ENCODE measurements at places on chromosomes 6 and 20.
A peak's percentile ranks its signal among the peaks of the same experiment; 100 is the strongest.

DNA sequence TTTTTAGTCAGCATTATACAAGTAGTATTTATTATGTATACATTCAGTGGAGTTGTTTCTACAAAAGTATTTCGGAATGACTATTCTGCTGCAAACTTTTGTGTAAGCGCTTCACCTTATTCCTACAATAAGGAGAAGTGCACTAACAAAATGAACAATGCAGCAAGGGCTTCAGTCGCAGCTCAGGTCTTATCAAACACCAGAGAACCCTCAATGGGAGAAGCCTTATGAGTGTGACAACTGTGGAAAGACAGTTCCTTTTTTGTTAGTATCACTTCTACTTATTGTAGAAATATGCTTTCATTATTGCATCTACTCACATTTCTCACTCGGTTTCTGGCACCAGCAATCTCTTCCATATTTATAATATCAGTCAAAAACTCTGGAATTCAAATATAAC, 18.8 kb downstream of the ZKSCAN3 start:
- DNase-seq = no peak

GRCh38 chr6:147621263-147621662, 112.8 kb downstream of the SAMD5 start:
- DNase-seq = no peak

DNA sequence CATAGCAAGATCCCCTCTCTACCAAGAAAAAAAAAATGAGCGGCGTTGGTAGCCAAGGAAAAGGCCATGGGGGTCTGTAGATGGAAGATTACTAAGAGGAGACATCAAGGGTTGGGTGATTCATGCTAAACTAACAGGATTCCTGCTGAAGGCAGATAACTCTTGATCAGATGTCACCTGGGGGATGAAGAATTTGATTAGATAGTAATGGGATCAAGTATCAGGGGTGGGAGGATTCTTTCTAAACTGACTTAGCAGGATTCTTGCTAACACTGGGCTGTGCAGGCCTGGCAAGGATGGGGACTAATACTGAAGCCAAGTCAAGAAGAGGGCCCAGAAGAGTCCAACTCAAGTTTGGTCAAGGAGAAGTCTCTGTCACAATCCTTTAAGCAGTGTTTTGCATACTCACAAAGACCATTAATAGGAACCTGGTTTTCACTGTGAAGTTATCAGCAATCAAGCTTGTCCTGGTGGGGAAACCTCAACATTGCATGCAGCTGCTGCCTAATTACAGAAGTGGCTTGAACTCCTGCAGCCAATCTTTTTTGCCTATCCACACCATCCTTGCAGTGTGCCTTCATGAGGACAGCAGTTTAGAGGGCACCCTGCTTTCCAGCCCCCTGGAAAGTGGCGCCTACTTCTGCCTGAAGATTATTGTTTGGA, 61.3 kb downstream of the ANKRD6 start:
- DNase-seq = no peak

DNA sequence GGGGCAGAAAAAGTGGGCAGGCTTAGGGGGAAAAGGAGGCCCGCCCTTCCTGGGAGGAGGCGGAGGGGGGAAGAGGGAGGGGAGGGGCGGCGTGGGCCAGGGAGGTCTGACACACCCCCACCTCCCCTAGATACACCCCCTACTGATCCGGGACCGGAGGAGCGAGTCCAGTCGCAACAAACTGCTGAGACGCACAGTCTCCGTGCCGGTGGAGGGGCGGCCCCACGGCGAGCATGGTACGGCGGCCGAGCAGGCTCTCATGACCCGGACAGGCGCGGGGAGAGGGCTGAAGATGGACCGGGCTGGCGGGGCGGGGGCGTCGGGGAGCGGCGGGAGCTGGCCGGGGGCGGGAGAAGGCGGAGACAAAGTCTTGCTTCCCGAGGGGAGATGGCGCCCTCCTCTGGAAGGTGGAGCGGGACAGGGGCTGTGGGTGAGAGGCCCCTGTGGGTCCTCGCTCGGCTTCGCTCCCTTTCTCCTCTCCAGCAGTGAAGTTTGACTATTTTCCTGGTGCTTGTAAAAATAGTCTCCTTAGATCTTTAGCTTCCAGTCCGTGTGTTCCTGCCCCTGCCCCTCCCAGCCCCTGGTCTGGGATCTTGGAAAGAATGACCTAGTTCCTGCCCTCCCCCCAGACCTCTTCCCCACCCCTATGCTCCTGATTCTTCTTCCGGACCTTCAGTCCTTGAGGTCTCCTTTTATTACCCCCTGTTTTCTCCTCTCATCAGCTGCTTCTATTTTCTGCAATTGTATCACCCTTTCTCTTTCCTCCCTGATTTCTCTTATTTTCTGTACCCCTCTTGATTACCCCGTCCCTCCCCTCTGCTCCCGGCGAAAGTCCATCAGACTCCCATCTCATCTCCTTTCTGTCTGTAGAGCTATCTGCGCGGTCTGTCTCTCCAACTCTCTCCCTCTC, 6.1 kb downstream of the SYNGAP1 start:
- peak; percentile 86 for DNase-seq

GRCh38 chr6:142627474-142627873, 317.5 kb downstream of the HIVEP2 start:
- no peak for DNase-seq

GRCh38 chr6:6699741-6700367, 111.3 kb downstream of the LY86 start:
- DNase-seq = peak; percentile 63

GRCh38 chr6:37048851-37049757, 43.6 kb downstream of the FGD2 start:
- DNase-seq = peak; percentile 45

- no peak for DNase-seq
Measured at GRCh38 chr20:24673678-24674570, 204.5 kb downstream of the SYNDIG1 start.

DNA sequence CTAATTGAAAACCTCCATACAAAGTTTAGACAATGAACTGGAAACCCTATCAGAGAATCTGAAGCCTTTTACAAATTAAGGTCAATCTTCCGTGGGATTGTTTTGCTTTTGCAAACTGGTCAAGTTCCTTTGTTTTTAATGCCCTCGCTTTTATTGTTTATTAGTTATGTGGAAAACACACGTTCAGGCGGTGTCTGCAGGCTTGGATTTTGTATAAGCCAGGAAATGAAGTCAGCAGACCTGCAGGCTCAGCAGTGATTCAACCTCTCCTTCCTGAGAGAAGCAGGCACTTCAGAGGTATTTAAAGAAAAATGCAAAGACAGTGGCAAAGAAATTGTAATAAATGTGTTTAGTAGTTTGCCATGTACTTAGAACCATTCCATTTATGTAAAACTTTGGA, 103.4 kb upstream of the PDE10A start:
- DNase-seq = no peak

DNA sequence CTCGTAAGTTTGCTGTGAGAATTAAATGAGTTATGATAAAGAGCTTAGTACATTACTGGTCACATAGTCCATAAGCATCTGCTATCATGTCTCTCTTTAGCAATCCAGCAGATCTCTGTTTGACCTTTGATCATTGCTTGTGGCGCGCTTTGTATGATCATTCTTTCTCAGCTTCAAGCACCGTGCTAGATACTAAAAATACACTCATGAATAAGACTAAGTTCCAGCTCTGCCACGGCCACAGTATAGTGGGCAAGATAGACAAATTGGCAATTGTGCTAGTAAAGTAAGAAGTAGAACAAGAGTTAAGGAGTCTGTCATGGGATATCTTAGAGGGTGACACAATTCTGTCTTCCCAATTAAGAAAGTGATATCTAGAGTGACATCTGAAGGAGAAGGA, 75.2 kb upstream of the ADGRF1 start:
- DNase-seq = no peak
